Non-pigmented ciliary epithelial cell (primary cell): ENCODE measurements at places on chromosomes 11 and 22.

DNA sequence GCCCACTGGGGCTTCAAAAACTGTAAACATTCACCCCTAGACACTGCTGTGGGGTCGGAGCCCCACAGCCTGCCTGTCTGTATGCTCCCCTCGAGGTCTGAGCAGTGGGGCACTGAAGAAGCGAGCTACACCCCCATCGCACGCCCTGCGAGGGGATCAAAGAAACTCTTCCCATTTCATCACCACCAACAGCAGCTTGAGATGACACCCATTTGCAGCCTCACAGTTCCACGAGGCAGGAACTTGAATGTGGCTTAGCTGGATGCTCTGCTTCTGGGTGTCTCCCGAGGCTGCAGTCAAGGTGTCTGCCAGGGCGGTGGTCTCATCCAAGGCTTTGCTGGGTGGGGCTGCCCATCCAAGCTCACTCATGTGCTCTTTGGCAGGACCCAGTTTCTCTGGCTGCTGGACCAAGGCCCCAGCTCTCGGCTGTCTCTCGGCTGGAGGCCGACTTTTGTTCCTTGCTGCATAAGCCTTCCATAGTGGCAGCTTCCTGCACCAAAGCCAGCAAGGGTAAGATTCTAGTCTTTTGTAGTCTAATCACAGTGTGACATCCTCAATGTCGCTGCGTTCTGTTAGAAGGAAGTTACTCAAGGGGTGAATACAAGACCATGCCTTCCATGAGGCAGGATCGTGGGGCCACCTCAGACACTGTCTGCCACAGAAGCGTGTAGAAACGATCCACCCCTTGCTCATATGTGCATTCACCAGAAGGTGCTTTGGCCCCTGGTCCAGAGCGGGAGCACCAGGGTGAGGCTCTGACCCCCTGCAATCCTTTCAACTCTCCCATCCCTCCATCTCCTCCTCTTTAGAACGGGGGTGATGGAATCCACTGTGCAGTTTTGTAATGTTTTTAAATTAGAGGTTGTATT is 46.2 kb upstream of the SEPTIN5 start:
- no peak for DNase-seq

- DNase-seq: no peak
Observed at GRCh38 chr11:119666463-119667131, 62.4 kb downstream of the NECTIN1 start.

DNA sequence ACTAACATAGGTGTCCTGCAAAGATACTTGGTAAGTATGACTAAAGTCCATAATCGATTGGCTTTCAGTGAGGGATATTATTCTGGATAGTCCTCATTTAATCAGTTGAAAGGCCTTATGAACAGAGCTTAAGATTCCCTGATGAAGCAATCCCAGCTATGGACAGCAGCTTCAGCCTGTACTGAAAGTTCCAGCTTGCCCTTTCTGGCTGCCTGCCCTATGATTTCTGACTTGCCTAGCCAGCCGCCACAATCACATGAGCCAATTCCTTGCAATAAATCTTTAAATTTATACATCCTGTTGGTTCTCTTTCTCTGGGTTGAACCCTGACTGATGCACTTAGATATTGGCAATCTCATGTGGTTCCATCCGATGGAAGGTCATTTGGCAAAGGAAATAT is 759.0 kb upstream of the API5 start:
- no peak for DNase-seq

- no peak for DNase-seq
Observed at GRCh38 chr22:39171623-39172264, 19.3 kb upstream of the CBX7 start.

DNA sequence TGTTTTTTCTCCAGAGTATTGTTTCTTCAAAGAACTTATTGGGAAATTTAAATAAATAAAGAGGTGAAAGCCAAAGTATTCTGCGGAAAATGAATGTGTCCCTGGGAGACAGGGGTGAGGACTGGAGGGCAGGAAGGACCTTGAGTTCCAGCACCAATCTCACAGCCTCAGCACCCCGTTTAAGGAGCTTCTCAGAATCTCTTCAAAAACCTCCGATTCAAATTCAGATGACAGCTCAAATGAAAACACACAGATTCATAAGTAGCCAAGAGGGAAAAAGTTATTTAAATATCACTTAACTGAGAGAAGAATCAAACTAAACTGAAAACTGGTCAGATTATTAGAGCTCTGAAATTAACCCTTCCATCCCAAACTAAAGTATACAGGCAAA is 12.5 kb downstream of the MTMR2 start:
- DNase-seq: no peak

DNA sequence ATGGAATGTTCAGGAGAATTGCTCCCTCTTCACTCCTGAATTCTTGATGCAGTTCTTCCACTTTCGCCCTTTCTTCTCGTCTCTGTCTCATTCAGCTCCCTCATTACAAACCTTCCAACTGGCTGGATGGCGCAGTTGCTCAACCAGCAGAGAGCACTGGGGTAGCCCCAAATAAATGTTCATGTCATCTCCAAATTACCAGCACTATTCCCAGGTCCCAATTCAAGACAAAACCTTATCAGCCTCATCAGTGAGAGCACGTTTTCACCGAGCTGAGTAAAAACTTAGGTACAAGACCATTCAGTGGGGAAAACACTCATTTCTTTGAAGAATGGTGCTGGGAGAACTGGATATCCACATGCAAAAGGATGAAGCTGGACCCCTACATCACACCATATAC is 120.0 kb downstream of the MED15 start:
- no peak for DNase-seq

DNA sequence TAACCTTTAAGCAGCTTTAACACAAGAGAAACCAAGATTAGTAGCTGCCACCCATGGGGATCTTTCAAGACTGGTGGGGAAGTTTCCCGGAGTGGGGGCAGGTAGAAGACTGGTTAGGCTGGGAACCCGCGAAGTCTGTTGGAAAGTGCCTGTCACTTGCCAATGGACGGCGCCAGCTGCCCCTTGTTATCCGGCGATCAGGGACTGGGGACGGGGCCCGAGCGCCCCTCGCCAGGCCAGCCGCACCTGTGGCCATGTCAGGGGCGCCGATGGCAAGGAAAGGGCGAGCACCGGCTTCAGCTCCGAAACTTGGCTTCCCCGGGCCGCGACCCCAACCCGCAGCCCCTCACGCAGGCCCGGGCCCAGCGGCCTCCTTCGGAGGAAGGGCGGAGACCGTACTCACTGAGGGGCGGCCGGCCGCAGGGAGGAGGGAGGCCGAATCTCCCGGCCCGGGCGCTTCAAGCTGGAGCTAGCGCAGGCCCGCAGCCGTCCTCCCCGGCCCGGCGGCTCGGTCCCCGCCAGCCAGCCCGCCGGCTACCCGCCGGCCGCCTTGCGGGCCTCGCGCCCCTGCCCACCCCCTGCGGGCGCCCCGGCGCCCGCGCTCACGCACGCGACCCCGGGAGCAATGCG is 539 bp downstream of the EIF4ENIF1 start:
- no peak for DNase-seq

DNA sequence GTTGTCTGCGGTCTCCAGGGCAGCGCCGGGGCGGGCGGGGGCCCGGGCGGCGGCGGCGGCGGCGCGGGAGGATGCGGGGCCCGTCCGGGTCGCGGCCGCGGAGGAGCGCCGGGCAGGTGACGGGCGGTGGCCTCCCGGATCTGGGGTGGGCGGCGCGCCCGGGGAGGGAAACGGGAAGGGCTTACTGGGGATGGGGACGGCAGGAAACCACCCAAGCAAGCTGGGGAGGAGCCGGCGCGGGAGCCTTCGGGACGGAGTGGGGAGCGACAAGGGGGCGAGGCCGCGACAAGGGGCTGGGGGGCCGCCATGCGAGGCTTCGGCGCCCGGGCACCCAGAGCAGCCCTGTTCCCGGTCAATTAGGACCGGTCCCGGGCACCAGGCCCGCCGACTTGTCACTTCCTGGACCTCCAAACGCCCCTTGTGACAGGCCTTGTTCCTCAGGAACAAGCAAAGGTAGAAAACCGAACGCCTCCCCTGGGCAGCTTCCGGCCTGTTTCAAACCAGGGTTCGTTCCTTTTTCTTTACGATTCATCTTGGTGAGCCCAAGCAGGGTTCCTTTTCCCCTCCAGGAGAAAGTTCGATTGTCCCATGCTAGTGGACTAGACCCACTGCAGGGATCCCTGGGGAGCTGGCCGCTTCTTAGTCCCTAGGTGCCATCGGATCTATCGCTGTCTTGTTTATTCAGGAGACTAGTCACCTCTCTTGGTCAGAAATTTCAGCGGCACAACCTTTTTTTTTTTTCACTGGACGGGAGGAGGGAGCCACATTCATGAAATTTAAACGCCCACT is 492 bp downstream of the JHY start:
- DNase-seq: no peak

DNA sequence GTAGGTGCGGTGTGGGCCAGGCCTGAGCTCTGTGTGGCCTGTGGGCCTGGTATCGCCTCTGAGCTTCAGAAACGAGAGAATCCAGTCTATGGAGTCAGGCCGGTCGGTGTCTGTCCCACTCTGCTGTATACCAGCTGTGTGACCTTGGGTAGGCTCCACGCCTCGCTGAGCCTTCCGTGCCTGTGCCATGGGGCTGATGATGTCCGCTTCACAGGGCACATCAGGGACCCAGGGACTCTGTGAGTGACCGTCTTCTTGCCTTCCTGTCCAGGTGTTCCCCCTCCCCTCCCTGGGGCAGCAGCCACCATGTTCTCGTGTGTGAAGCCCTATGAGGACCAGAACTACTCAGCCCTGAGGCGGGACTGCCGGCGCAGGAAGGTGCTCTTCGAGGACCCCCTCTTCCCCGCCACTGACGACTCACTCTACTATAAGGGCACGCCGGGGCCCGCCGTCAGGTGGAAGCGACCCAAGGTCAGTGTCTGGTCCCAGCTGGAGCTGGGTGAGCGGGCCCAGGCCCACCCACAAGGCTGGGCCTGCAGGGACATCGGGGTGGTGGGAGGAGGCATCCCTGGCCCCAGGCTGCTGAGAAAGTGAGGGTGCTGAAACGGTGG is 17.9 kb downstream of the CAPN5 start:
- DNase-seq: no peak

DNA sequence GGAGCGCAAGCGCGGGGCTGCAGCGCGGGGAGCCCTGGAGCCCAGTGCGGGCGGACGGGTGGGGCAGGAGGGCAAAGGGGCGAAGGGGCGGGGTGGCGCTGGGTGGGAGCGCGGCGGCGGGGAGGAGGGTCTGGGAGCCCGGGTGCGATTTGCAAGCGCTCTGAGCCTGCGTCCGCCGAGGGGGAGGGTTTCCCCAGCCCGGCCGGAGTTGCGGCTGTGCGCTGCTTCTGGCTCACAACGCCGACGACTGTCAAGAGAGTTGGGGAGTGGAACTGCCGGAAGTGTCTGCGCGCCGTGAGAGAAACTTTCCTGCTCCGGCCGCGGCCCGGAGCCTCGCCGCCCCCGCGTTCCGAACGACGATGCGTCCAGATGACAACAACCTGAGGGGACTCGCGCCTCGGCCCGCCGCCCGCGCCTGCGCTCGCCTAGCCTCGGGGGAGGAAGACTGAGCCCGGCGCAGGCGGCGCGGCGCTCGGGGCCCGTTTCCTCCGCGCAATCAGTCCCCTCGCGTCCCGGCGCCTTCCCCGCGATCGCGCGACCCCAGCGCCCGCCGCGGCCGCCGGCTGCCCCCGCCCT is at the start of gene ARHGAP42:
Gene ARHGAP42 (plus strand): TSS at position 235 of the 576 bp plus-strand sequence. CDS start 391 bp downstream, outside the sequence.
- DNase-seq: no peak

DNA sequence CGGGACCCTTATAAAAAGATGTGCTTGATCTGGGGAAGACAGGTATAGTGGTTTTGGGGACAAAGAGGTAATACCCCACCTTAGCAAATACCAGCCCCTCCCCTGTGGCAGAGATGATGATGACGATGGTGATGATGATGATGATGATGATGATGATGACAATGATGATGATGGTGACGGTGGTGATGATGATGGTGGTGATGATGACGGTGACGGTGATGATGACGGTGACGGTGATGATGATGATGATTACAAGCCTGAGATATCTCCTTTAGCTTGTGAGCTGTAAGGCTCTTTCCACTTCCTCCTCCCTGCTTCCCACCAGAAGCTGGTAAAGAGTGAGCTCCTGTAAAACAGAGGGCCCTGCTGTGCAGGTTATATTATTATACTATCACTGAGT is 89.5 kb upstream of the TMEM45B start:
- DNase-seq: no peak

DNA sequence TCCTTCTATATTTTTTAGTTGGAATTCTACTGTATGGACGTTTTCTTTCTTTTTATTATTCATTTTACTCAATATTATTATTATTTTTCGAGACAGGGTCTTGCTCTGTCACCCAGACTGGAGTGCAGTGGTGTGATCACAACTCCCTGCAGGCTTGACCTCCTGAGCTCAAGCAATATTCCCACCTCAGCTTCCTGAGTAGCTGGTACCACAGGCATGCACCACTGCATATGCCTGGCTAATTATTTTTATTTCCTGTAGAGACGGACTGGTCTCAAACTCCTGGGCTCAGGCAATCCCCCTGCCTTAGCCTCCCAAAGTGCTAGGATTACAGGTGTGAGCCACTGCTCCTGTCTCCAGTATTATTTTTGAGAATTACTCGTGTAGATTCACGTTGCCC is 34.0 kb upstream of the CCDC134 start:
- DNase-seq: no peak

DNA sequence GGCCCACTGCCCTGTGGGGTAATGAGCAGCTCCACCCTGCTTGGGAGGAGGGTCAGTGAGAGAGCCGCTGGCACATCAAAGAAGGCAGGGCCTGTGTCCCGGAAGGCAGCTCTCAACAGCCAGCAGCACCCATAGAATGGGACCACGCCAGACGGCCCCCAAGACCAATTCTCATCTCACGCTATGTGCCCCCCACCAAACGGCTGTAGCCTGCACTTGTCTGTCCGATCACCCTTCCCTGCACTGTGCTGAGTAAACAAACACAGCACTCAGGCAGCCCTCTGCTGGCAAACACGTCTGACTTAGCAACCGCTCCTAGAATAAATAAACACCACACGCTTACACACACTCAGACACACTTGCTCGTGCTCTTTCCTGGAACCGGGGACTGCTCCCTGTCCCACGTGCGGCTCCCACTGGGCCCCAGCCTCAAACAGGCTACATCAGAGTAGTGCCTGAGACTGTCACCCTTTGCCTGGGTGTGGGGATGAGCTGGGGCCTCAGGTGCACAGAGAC is 53.2 kb upstream of the CDON start:
- peak; percentile 28 for DNase-seq

- DNase-seq: peak; percentile 42
Observed at GRCh38 chr11:129248618-129249017, 56.5 kb upstream of the ARHGAP32 start.

DNA sequence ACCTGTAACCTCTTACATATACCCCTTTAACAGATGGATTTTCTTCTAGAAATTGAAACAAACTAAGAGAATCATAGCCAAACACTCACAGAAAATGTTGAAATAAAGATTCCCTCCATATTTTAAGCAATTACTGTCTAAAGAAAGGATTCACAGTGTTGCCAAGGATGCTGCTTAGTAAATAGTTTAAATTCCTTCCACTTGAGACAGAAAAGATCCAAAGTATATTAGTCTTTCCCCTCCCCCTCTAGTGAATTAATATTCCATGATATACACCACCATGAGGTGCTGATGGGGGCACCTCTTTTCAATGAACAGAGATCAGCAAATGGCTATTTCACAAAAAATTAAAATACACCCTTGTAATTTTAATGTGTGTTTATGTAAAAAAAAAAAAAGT is 186.8 kb downstream of the SOX6 start:
- no peak for DNase-seq

GRCh38 chr22:47716890-47717615 is 954.6 kb downstream of the TBC1D22A start:
- DNase-seq: no peak

GRCh38 chr11:2921742-2922493 is 7.3 kb downstream of the PHLDA2 start:
- no peak for DNase-seq
